ENCODE measurements at places on chromosomes 7 and 10. TPM values are rescaled to one million over a fixed set of nuclear protein-coding genes. Genes with fewer than 3 reads are reported as not detected.
A peak's percentile ranks its signal among the peaks of the same experiment; 100 is the strongest.

DNA sequence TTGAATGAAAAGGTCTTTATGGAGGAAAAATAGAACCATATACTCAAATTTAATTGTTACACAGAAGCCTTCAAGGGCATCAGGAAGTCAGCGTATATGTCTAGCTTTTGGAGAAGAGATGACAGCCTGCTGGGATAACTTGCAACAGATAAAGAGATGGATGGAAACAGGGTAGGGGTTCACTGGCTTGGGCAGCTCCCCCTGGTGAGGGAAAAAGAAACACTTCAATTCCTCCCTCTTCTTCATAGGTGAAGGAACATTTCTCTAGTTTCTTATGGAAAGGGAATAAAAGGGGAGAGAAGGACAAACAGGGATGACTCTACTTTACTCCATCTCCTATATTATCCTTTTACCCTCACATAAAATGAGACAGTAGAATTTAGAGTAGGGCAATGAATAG lies 635.7 kb downstream of the PHTF2 start:
- DNase-seq, result peak; percentile 9

- DNase-seq, result no peak
Observed at GRCh38 chr7:41113719-41114118, 589.2 kb downstream of the INHBA start.

GRCh38 chr10:124909563-124909962 lies 32.4 kb upstream of the ZRANB1 start:
- no peak for DNase-seq

GRCh38 chr10:78919181-78919966 lies 149.4 kb upstream of the ZMIZ1 start:
- DNase-seq, result no peak

DNA sequence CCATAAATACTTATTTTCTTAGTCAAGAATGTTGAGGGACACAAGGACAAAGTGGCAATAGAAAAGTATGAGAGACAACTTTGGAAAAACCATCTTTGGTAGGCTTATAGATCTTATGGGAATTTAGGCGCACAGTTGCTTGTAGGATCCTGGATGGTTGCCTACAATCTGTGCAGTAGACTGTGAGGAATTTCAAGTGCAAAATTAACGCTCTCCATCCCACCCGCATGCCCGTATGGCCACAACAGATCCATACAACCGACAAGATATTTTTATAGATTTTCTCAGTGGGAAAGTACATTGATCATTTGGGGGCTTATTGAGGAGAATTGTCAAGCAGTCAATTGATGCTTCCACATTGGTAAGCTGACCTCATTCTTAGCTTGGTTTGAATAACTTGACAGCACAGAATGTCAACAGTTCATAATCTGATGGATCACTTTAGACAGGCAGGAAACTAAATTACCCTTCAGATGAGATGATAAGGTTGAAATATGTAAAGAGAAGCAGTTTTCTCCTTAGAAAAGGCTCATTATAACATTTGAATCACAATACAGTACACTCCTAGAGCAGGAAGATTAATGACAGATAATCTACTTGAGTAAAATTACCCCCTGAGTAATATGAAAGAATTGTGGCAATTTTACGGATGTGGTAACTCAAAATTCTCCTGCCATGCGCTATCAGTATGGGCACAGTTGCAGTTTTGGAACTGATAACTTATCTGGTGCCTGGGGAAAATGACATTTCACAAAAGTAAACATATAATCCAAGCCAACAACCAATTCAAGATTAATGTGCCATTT lies 479.7 kb downstream of the KIF20B start:
- DNase-seq, result no peak

GRCh38 chr10:44771233-44771995 lies 139.7 kb upstream of the TMEM72 start:
- no peak for DNase-seq

DNA sequence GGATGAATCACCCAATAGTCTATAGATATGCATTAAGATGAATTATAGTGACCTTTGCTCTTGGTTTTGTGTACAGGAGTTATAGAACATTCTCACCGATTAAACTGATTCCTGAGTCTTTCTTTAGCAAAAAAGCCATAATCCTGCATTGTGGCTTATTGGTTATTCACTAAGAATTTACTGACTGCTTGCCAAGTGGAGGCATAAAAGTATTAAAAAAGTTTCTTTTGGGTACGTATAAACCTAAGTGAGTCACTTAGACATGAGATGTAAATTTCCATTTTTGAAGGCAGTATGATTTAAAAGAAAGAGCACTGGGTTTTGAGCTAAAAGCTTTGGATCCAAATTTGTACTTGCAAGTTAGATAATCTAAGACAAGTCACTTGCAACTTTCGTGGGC lies 100.7 kb downstream of the CDK6 start:
- DNase-seq, result no peak

The PRLHR gene
- not detected for total RNA-seq

The SLC18A3 gene
- total RNA-seq, result not detected

The ACSL5 gene
- 133 TPM for total RNA-seq

The OPN1SW gene
- not detected for total RNA-seq
